ENCODE measurements at places on chromosomes 6 and 20.

- DNase-seq = no peak
These were observed 66.6 kb downstream of the TNFAIP3 start for GRCh38 chr6:137933696-137934095.

- no peak for DNase-seq
These were observed 967 bp downstream of the KIAA0408 start for GRCh38 chr6:127458222-127458621.

DNA sequence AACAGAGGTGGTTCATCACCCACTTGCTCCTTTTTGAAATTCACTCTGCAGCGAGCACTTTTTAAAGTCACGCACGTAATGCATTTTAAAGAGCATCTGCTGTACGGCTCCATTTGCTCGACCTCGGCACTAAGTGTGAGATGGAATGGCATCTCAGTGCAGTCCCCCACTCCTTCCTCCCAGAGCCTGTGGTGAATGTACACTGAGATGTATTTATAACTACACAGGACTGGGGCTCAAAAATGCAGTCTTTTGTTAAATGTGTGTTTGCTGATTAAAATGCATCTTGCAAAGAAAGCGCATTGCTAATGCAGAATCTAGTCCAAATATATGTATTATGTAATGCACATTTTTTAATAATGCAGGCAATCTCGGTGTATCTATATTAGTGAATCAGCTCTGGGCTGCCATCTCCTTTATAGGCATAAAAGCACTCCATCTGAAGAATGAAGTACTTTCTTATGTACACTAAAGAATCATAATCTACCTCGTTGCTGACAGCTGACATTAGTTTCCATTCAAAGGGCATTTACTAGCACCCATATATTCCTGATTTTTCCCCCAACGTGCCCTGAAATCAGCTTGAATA, 14.0 kb downstream of the GNAS-AS1 start:
- no peak for DNase-seq

DNA sequence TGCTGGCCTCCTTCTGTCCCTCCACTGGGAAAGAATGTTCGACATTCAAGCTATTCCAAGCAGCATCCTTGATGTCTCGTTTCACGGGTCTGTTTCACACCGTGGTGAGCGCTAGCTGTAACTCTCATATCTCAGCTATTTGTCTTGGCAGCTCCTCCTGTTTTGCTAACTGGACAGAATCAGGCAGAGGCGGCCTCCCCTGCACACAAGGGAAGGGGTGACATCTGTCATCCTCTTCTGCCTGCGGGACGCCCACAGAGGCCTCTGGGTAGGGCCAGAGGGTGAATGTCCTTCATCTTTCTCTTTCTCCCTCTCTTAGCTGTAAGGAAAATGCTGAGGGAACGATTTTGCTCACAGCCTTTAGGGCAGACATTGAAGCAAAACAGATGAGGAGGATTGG, 232.8 kb upstream of the GMDS start:
- DNase-seq = peak; percentile 16

DNA sequence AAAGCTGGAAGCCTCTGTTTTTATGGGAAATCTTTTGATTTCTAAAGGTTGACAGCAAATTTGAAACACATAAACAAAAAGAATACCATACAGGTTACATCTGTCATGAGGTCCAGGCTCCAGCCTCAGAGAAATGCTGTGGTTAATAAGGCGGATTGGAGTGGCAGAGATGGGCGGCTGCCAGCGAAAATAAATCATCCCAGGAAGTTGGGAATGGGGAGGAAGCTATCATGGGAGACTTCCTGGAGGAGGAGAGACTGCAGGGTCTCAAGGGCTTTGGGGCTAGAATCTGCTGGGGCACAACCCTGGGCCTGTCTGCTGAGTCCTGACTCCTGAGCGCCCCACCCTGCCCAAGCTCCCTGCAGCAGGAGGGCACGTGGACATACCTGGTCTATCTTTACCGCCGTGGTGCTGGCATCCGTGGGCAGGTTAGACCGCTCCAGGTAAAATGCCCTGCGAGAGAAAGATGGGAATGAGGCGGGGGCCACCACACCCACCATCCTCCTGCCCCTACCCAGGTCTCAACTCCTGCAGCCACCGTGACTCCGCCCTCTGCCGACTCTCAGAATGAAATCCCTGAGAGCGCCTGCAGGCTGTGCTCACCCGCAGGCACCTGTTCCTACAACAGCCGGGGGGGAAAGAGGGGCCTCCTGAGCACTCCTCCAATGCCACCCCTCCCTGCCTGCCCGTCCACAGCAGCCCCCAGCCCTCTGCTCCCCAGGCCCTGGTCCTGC, 197.3 kb downstream of the PREX1 start:
- no peak for DNase-seq

- DNase-seq = no peak
These were observed 506.9 kb downstream of the LMBRD1 start for GRCh38 chr6:69289689-69290495.

DNA sequence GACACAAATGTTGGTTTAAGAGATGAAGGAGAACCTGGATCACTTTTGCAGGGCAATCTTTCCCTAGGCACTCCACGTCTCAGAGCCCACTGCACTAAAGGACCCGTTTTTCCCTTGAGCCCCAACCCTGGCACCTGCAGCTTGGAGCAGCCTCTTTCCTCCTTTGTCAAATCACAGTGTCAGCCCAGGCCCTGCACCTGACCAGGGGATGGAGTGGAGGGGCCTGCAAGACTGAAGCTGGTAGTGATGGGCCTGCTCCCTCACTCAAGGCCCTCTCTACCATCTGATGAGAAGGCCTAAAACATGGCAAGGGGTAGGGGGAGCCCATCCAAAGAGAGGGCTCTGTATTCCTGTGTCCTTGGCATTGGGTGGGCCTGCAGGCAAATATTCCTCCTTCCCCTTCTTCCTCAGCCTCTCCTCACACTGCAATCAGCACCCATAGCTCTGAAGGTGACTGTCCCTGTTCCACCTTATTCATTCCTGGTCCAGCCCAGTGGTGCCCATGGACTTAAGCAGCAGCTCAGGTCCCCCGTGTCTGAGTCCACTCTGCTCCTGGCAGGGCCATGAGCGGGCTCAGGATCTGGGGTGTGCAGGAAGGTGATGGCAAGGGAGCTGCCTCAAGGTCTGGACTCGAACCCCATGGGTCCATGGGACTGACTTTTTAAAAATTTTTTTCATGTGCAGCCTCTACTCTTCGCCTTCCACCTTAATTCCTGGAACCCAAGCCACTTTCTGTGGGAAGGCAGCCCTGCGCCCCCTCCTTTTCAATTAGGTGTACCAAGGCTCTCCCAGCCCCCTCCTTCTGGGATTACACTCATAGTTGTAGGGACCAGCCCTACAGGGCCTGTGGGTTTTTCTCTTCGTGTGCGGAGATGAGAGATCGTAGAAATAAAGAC, 6.7 kb downstream of the RAET1G start:
- DNase-seq = no peak

DNA sequence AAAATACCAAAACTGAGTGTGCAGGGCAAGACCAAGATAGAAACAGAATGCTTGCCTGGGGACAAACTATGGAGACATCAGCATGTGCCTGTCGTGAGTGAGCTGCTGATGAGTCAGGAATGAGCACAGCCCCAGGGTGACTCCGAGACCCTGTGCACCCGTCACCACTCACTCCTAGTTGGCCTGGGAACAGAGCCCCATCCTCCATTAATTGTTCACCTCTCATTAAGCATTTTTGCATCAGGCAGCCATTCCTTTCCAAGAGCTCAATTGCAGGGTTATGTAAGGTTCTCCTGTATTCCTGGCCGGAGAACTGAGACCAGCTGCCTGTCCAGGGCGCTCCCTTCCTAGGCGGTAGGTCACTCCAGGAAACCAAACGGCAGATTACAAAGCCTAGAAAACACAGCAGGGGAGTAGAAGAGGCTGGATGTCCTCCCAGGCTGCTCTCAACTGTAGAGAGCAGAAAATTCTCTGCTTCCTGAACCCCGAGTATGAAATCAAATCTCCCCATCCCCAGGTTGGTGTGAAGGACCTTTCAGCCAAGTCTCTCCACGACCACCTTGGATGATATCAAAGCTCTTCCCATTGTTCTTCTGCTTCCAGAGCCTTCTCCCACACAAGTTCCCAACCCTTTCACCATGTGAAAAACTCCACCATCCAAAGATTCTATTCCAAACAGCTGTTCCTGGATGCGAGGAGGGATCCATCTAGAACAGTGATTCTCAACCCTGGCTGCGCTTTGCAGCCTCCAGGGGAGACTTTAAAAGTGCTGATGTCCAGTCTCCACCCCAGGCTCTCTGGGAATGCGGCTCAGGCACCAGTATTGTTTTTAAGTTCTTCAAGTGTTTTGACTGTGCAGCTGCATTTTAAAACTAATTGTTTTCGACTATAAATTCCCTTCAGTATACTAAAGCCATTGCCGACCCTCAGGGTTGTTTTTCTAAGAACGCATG, 532.6 kb upstream of the JARID2 start:
- DNase-seq = peak; percentile 31

- no peak for DNase-seq
These were observed 74.8 kb downstream of the TULP4 start for GRCh38 chr6:158387036-158387435.

GRCh38 chr6:46799657-46800056, 6.5 kb downstream of the MEP1A start:
- no peak for DNase-seq

GRCh38 chr6:7673063-7673536, 52.8 kb upstream of the BMP6 start:
- peak; percentile 49 for DNase-seq

DNA sequence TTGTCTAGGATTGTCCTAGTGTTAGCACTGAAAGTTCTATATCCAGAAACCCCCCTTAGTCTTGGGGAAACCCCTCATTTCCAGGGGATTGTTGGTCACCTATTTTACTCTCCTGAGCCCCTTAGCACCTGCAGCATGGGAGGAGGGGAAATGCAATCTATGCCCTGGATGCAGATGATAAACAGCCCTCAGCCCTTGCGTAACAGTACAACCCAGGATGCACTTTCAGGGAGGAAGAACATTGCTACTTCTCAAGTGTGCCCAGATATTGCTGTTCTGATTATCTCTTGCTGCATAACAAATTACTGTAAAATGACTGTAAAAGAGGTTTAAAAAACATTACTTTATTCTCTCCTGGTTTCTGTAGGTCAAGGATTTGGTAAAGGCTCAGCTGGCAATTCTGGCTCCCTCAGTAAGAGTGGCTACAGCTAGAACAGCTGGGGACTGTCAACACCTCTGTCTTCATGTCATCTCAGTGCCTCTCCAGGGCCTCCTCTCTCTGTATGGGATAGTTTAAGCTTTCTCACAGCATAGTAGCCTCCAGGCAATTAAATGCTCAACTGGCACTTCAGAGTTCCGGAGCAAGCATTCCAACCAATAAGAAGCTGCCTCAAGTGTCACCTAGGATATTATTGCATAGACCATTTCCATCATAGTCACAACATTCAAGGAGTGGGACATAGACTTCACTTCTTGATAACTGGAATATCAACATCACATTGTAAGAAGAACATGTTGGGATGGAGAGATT, 117.8 kb upstream of the FOXO3 start:
- no peak for DNase-seq

DNA sequence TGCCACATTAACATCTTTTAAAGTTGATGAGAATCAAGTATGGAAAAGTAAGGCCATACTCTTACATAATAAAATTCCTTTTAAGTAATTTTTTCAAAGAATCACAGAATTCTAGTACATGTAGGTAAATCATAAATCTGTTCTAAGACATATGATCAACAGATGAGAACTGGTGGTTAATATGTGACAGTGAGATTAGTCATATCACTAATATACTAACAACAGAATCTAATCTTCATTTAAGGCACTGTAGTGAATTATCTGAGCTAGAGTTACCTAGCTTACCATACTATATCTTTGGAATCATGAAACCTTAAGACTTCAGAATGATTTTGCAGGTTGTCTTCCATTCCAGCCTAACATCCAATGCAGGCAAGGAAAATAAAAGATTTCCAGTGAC, 11.6 kb downstream of the PLN start:
- no peak for DNase-seq

- DNase-seq = no peak
These were observed 166.9 kb downstream of the SLC16A10 start for GRCh38 chr6:111254004-111254778.

DNA sequence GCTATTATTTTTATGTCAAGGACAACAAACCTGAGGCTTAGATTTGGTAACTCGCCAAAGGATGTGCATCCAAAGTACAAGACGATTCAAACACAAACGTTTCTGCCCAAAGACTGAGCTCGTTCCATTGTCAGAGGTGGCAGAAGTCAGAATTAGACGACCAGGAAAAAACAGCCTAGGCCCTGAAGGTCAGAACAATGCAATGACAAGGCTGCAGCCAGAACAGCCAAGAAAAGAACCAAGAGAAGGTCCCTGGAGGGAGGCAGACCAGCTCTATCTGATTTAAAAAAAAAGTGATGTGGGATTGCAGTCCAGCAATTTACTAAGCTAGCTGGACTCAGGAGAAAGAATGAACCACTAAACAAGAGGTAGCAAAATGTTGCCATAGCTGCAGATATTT, 54.2 kb downstream of the NCOA7 start:
- DNase-seq = no peak

DNA sequence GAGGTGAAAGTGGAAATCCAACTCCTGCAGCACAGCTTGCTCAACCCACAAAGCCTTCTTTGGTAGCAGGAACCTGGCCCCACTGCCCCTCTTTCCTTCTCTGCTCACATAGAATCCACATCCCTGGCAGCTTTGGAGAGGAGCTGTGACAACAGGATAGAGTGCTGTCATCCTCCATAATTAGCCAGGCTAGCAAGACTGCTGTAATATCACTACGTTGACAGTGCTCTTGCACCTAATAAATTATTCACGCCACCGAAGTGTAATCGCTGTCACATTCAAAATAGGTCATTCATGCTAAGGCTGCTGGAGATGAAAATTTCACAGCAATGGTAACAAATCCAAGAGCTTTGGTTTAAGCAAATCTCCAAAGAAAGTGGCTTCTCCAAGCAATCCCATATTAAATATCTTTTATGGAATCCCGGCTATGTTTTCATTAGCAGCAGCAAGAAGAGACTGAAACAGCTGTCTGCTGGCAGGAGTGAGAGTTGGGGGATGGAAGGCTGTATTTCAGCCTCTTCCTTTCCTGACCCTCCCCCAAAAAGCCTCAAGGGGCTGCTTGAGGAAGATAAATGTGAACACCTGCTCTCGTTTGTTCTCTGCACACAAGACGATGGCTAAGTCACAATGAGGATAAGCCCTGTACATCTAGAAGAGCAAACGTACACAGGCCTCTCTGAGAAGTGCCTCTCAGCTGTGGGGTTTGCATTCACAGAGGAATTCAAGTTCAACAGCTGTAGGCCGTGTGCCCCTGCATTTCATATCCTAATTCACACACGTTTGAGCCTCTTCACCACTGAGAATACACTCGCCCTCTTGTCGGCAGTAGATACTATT, 16.5 kb downstream of the RIPOR2 start:
- peak; percentile 81 for DNase-seq
